Activated CD4-positive, alpha-beta T cell treated with anti-CD3 and anti-CD28 coated beads, Interleukin-2, amount 50 U/mL, for 16 hours (primary cell): ENCODE measurements at places on chromosomes 2 and 18.

- DNase-seq = no peak
Measured at GRCh38 chr2:23036629-23037028, 348.4 kb upstream of the KLHL29 start.

DNA sequence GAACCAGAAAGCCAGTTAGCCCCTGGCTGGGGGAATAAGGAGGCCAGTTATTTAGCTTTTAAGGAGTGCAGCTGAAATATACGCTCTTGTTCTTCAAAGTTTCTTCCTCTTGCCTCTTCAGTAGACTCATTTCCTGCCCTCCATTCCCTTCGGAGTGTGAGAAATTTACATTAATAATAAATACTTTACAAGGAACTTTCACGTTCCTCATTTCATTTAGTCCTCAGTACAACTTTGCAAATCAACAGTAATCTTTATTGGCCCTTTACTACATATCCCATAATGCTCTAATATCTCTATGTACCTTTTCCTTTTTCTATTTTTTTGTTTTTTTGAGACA is 15.6 kb downstream of the PLCD4 start:
- DNase-seq = no peak

- no peak for DNase-seq
Measured at GRCh38 chr18:69968039-69968438, 20.4 kb upstream of the CD226 start.

GRCh38 chr2:207231106-207231865 is 65.5 kb upstream of the KLF7 start:
- no peak for DNase-seq

DNA sequence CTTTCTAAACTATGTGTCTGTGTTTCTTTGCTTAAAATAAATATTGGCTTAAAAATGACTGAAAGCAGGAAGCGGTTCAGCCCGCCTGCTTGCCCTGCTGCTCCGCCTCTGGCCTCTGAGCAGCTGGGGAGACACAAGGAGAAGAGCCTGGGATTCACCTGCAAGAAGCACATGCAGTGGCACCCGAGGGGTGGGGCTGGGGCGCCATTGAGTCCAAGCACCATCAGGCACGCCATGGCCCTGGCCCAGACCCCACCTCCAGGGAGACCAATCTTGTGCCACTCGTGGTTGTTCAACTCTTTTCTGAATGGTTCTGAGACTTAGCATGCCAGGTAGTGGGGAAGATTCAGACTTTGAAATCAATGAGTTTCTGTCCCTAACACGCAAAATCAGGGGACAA is 495.5 kb upstream of the MYT1L start:
- DNase-seq = no peak

- no peak for DNase-seq
Measured at GRCh38 chr18:49228187-49228586, 232.3 kb downstream of the DYM start.

GRCh38 chr2:177053038-177053437 is 159.6 kb upstream of the HNRNPA3 start:
- no peak for DNase-seq

- no peak for DNase-seq
Measured at GRCh38 chr2:108923019-108923700, 65.9 kb downstream of the EDAR start.

- no peak for DNase-seq
Measured at GRCh38 chr2:147603876-147604275, 241.0 kb upstream of the ACVR2A start.

DNA sequence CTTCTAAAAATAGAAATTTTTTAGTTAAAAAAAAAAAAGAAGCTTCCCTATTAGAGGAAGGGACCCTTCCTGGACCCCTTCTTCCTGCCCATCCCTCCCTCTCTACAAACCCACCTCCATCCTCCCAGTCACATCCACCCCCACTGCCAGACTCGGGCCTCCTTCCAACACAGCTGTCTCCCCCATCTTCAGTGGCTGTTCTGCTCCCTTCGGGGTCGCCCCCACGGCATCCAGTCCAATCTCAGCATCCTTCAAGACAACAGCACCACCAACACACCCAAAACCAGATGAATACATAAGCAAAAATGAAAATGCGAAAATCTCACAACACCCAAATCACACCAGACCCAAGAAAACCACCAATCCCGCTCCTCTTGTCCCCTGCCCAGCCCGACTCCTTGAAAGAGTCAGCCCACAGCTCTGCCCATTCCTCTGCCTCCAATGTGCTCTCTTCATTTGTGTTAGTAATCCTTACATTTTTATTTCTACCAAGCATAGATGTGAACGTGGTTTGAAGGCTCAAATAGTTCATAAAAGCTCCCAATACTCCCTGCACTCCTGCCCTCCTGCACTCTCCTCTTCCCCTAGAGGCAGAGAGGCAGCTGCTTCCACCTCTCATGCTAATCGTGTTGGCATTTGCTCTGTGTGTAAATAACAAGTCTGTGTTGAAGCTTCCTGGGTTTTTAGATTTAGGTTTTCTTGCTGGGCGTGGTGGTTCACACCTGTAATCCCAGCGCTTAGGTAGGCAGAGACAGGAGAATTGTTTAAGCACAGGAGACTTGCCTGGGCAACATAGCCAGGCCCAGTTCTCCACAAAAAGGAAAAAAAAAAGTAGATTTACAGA is 37.0 kb downstream of the MAL start:
- no peak for DNase-seq

DNA sequence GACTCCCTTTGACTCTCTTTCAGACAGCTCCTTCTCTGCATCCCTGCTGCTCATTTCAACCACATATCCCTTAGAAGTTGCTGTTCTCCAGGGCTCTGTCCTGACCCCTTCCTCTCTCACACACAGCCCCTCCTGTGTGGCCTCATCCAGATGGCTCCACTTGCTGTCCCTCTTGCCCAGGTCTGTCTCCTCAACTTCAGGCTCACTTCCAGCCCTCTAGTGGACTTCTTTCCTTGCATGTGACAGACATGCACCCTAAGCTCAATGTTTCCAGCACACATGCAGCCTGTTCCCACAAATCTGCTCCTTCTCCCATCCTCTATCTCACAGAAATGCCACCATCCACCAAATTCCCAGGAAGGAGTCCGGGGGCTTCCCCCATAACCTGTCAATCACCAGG is 9.0 kb upstream of the MRPL19 start:
- no peak for DNase-seq

DNA sequence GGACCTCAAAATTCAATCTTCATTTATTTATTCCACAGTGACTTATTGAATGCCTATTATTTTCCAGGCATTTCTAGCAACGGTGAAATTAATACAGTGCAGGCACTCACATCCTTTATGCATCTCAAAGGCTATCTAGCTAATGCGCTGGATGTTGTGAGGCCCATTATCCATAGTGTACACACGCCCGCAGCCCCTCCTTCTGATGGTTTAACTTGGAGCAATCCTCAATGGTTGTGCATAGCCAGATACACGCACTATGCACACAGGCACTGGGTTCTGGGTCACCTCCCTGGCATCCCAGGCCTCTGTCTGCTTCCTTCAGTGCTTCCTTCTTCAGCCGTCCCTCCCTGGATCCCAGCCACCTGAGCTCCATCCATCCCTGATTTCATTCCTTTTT is 108.5 kb upstream of the BOD1L2 start:
- DNase-seq = no peak

DNA sequence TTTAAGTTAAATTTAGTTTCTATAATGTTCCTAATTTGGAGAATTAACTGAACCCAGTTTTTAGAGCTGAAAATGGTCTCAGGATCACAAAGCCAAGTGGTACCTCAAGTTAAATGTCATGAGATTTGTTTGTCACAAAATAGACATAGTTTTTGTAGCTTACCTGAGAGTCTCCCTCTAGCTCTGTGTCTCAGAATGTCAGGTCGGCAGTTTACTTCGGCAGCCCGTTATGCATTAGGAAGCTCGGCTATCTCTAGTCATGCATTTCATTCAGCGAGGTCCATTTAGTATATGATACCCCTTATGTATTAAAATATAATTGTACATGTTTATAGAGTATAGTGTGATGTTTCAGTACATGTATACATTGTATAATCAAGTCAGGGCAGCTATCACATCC is 155.6 kb downstream of the EML6 start:
- no peak for DNase-seq

- no peak for DNase-seq
Measured at GRCh38 chr2:207282916-207283315, 117.2 kb upstream of the KLF7 start.

DNA sequence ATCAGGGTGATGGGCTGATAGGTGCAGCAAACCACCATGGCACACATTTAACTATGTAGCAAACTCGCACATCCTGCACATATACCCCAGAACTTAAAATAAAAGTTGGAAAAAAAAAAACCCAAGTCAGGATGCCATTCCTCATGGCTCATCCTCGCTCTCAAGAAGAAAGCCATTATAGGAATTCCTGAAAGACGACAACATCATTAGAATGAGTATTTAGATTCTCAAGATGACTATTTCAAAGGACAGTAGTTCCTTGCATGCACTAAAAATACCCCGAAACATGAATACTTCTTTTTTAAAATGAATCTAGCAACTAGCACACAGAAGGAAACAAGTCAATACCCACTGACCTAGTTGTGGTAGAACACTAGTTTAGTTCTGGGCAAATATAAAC is 285.8 kb upstream of the REV1 start:
- no peak for DNase-seq

GRCh38 chr2:229865033-229865432 is 56.8 kb downstream of the TRIP12 start:
- no peak for DNase-seq

DNA sequence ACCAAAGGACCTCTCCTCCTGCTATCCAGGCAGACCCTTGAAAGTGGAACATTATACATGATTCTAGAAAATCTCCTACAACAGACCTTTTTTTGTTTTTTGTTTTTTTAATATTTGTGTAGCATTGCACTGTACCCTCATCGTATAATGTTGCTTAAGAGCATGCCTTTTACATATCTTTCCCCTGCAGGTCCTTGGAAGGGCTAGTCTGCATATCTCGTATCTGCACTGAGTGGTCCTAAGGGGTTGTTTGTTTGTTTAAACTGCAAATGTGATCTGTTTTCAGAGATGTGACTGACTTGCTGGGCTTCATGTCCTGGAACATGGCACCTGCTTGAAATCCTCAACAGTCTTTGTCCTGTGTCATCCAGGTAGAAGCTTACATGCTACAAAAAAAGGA is 204.1 kb downstream of the FAM210A start:
- no peak for DNase-seq

GRCh38 chr2:23330214-23330613 is 54.8 kb upstream of the KLHL29 start:
- DNase-seq = no peak

GRCh38 chr2:122366969-122367645 is 611.7 kb downstream of the TSN start:
- no peak for DNase-seq

- DNase-seq = no peak
Measured at GRCh38 chr18:74476140-74476539, 19.0 kb upstream of the DIPK1C start.

DNA sequence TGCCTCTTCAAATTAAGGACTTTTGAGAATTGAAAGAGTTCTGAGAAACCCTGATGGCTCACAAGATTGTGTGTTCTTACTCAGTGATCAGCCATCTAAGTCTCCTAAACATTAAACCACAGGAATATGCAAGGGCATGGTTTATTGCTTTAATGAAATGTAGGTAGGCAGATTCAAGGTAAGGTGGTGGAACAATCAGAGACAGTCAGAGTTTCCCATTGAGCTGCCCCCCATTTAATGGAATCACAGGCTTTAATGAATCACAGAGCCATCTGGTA is 107.8 kb upstream of the LRATD1 start:
- DNase-seq = no peak
